ENCODE measurements at places on chromosomes 16 and 17.

DNA sequence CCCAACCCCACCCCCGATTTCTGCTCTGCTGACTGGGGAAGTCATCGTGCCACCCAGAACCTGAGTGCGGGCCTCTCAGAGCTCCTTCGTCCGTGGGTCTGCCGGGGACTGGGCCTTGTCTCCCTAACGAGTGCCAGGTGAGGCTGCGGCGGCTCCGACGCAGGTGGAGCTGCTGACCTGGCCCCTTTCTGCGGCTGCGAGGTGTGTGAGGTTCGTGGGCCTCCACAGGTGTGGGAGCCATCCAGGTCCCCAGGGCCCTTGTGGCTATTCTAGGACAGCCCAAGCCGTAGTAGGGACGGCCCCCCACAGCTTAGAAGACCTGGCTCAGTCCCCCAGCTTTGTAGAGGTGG, 3.0 kb downstream of the UBE2I start:
- no peak for DNase-seq

- DNase-seq: no peak
Measured at GRCh38 chr17:11302401-11303186, 61.6 kb downstream of the SHISA6 start.

DNA sequence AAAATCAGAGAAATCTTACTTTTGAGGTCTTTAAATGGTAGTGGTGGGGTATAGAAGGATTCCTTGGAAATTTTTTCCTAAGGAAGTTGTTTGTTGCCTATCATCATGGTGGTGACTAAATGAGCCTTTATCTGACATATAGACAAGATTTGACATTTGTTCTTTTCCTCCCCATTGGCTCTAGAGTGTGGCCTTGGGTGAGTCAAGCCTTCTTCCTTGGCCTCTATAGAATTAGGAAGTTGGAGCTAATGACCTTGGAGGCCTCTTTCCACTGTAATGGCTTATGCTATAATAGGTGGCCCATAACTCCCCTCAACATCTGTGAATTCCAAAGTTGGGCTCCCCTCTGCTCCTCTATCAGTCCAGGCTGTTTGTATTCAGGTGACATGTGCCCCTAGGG, 79.1 kb upstream of the HNF1B start:
- DNase-seq: no peak

DNA sequence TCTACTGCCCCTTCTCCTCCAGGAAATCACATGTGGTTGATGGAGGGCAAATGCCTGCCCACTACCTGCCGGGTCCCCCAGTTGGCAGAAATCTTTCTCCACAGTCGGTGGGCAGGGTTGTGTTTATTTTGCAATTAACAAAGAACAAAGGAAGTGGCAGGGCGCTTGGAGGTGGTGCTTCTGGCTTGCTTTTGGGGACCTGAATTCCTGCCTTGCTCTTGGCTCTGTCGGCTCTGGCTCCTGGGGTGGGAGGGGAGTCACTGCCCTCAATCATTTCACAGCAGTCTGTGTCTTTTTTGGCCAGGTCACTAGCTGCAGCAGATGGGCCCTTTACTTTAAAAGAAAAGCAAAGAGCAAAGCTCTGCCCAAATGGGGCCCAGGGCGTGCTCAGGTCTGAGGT, 69.2 kb downstream of the C16orf78 start:
- no peak for DNase-seq

DNA sequence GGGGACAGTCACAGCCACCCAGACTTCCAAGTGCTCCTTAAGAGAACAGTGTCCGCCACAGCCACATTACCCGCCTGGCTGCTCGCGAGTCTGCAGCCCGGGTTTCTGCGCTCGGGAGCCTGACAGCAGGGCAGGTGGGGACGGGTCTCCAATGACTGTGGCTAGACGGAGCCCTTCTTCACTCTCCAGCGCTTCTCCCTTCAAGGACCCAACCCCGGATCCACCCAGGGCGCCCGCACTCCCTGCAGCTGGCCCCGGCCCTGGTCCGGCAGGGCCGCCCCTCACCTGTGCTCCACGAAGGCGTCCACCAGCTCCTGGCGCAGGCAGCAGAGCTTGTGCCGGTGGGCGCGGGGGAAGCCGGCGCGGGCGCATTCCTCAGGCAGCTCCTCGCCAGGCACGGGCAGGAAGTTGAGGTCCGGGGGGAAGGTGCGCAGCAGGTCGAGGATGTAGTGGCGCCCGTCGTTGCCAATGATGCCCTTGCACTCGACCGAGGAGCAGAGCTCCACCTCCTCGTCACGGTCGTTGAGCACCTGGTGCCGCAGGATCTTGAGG, 13.9 kb downstream of the CLUH start:
- DNase-seq: no peak

Measured in stimulated activated CD4-positive, alpha-beta T cell treated with anti-CD3 and anti-CD28 coated beads, Interleukin-1b, Interleukin-23, amount 100 ng/mL, for 1 hour (primary cell).